Left renal cortex interstitium (tissue), 4 donors: ENCODE measurements at places on chromosomes 1 and 21.

DNA sequence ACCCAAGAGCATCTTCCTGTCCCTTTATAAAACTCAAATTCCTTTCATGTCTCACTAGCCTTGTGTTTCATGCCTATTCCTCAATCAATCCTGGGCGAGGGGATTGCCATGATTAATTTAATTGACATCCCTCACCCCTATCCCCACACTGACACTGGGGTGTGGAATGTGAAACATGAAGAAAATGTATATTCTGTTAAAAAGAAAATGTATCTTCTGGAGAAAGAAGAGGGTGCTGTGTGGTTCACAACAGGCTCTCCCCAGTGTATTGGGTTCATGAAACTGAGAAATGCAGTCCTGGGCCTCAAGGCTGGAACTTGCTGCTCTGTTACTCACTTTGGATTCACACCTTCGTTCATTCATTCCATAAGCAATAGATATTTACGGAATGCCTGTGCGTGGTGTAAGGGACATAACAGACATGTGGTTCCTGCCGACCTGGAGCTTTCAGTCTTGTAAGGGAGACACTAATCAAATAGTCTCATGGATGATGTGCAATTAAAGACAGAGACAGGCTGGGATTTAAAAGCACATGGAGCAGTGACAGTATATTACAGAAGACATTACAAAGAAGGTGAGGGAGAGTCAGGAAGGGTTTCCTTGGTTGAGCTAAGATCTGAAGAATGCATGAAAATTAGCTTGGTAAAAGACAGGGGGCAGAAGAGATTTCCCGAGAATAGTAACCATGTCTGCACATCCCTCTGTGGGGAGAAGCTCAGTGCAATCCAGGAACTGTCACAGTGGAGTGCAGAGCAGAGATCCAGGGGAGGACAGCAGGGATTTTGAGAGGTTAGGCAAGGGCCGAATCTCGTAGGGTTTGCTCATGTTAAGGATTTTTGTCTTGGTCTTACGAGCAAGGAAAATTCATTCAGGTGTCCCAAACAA lies 32.1 kb downstream of the SERTAD4 start:
- no peak for DNase-seq

DNA sequence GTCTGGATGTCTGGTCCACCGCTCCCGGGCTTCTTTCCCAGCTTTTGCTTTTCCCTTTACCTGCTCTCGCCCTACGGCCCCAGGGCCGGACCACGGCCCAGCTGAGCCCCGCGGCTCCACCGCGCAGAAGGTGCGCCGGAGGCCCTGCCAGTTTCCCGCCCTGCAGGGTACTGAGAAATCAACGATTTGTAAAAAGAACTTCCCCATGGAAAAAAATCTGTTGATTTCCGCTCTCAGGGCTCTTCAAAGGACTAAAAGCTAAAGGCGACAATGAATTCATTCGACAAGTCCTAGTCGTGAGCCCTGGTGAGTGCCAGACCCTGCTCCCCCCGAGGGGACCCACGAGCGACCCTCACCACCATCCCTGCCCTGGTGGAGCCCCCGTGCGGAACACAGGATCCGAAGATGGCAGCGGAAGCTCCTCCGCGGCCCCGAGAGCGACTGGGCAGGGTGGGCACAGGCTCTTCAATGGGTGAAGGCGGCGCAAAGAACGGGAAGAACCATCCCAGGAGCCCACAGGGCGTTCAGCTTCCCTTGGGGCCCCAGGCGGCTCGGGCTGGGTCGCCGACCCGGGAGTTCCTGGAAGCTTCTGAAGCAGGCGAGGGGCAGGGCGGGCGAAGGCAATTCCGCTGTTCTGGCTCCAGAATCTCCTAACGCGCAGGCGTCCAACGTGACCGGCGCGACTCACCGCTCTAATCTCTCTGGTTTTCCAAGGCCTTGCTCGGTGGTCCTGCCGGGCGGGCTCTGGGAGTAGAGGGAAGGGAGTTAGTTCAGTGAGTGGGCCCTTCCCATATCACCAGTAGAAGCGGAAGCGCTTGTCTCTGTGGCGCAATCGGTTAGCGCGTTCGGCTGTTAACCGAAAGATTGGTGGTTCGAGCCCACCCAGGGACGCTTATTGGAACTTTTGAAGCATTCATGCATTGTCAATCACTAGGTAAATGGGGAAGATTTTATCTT lies 6.6 kb upstream of the RNU1-2 start:
- peak; percentile 61 for DNase-seq

GRCh38 chr21:39854572-39854971 lies 12.7 kb upstream of the PCP4 start:
- DNase-seq: no peak

- DNase-seq: no peak
Measured at GRCh38 chr1:156368157-156368658, 803 bp upstream of the RHBG start.

DNA sequence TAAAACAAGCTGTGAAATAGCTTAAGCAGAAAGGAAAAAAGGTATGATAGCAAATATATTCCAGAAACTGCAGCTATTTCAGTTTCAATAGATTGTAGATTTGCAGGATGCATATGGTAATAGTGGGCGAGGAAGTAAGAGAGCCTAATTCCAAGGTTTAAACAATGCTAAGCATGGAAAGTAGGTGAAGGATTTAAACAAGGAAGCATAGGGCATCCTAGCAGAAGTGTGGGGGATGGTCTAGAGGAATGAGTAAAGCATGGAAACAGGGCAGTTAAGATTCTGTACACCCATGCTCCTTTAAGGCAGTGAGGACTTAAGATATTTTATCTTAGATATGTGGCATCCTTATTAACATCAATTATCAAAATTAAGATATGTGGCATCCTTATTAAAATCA lies 2.6 kb downstream of the IVNS1ABP start:
- no peak for DNase-seq

GRCh38 chr21:38486706-38487105 lies 11.6 kb downstream of the ERG start:
- DNase-seq: no peak

DNA sequence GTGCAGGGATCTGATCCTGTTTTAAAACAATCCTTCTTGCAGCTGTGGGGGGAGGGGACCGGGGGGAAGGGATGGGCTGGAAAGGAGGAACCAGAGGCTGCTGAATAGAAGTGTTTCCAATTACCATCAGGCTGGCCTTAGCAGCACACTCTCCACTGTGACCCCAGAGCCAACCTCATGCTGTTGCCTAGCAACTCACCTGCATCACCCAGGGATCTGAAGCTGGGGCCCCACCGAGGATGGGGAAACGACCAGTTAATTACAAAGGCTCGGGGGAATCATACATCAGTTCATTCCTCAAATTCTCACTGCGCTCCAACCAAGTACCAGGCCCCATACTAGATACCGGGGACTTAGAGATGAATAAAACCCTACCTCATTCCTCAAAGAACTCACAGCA lies 11.9 kb upstream of the GPX7 start:
- no peak for DNase-seq

DNA sequence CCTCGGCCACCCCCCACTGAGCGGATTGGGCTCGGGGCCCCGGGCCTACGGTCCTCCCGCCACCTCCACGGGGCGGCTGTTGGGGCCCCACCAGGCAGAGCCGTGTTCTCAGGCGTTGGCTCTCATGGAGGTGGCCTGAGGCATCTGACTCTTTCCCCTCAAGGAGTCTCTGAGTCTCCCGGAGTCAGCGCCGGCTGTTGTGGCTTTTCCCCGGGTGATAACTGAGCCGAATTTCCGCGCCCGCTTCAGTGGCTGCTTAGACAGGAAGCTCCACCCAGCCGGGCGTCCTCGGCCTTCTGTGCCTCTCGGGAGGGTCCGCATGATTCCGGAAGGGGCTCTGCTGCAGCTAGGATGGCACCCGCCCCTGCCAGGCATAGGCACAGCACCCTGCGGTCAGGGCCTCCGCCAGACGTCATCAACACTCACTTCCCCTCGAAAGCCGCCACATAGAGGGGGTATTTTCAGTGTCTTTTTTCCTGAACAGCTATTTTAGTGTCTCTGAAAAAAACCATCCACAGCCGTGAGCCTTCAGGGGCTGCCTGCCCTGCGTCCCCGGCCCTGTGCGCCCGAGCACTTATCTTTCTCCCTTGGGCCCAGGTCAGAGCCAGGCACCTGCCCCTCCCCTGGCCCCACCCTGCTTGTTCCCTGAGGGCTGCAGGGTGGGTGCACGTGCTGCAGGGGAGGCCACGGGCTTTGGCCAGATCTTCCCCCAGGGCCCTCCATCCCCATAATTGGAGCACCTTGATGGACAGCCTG lies 72.9 kb downstream of the SKI start:
- DNase-seq: no peak

DNA sequence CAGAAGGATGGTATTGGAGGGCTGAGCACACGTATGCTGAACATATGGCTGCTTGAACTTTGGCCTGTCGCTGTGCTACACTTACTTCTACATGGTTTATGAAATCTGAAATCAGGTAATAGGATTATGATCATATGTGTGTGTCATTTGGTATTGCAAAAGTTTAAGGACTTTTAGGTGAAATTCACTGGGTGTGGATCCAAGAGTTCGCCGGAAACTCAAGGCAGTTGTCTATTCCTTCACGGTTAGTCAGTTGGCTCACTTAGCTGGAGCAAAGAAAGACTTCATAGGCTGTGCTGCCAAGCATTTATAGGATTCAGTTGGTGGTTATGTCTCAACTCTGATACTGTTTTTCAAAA lies 927 bp downstream of the UAP1 start:
- DNase-seq: peak; percentile 7

DNA sequence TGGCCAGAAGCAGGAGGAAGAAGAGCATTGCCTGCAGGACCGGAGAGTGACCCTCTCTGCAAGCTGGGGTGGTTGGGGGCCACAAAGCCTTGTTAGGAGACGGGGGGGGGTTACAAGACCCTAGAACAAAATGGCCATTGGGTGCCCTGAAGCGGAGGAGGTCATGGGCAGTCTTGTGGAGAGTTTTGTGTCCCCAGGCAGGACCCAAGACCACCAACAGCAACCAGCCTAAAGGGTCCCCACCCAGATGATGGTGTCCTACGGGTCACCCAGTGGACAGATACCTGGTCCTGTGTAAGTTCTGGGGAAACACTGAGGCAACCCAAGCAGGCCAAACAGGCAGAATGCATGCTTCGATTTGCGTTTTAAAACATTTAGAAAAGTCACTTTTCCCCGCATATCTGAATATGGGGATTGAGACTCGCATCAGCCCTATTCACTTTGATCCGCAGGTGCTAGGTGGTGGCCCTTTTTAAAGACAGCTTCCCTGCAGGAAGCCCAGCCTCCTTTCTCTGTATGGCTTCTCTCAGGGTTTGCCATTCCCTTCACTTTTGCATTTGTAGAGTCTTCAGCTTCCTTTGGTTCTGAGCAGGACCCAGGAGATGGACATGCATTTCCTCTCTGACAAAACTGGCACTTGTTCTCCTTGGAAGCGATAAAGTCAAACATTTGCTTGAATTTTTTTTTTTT lies 21.1 kb downstream of the GNG4 start:
- DNase-seq: no peak

GRCh38 chr1:235885655-235886262 lies 19.1 kb upstream of the LYST start:
- DNase-seq: no peak

GRCh38 chr1:116036255-116036654 lies 59.9 kb downstream of the SLC22A15 start:
- DNase-seq: no peak

GRCh38 chr1:221783437-221783836 lies 41.5 kb upstream of the DUSP10 start:
- DNase-seq: no peak

- no peak for DNase-seq
Measured at GRCh38 chr1:2970311-2971071, 50.8 kb upstream of the ACTRT2 start.

GRCh38 chr1:45787905-45788304 lies 15.5 kb upstream of the MAST2 start:
- DNase-seq: no peak

DNA sequence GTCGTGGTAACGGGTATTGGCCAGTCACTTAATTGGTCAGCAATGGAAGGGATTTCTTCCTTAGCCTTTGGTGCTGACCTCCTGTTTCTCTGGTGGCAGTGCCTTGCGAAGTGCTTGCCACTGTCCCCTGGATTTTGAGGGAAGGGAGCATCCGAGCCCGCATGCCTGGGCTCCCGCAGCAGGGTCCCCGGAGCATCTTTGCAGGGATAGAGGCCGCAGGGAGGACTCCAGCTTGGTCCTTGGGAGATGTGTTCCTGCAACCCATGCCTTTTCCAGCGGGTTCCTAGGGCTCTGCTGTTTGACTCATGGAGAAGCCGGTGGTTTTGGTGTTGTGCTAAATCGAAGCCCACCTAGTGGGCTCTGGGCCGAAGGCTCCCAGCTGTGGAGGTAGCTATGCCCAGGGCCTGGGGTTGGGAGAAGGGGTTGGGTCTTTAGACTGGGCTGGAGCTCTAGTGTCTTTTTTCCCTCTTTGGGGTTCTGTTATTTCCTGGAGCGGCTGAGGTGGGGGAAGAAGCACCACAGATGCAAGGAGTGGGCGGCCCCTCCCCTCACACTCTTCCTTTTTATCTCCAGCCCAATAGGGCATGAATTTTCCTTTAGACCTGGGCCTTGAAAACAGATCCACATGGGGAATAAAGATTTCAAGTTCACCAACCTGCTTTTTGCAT lies 39.0 kb downstream of the PIK3CD start:
- DNase-seq: no peak

DNA sequence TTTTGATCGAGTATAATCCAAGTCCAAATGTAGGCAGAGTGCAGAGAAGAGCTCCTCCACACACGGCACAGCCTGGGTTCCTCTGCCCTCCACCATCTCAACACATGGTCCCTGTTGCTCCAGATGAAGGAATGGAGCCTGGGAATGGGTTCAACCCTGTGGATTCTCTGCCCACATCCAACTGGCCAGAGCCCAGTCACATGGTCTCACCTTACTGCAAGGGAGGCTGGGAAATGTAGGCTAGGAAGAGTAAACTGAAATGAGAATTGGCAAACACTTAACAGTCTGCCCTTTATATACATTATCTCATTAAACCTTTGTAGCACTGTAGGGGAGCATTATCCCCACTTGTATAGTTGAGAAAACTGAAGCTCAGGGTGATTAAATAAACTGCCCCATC lies 60.1 kb upstream of the RAB4A start:
- DNase-seq: no peak

GRCh38 chr1:4253935-4254334 lies 353.9 kb upstream of the C1orf174 start:
- DNase-seq: no peak

DNA sequence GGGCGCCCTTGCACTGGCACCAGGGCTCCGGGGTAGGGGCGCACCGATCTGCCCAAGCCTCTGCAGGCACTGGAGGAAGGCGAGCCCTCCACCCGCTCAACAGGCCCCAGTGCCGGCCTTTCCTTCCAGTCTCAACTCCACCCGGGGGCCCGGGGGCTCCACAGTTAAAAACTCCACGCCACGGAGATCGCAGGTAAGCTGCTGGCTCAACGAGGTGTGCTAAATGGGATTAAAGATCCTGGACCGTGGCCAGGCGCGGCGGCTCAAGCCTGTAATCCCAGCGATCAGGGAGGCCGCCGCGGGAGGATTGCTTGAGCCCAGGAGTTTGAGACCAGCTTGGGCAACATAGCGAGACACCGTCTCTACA lies 536 bp downstream of the HSF2BP start:
- DNase-seq: no peak

DNA sequence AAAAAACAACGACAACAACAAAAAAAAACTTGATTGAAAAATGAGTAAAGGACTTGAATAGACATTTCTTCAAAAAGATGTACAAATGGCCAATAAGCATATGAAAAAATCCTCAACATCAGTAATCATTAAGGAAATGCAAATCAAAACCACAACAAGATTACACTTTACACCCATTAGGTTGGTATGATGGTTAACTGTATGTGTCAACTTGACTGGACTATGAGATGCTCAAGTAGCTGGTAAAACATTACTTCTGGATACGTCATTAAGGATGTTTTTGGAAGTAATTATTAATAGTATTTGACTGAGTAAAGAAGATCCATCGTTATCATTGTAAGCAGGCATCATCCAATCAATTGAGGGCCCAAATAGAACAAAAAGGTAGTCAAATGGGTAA lies 34.9 kb upstream of the LYPLAL1 start:
- no peak for DNase-seq

- DNase-seq: no peak
Measured at GRCh38 chr1:85577419-85578320, 2.9 kb upstream of the CCN1 start.
